Erythroblast (primary cell): ENCODE measurements at places on chromosomes 13 and 19.

GRCh38 chr19:41341669-41342490 is 11.8 kb downstream of the TGFB1 start:
- no peak for DNase-seq

DNA sequence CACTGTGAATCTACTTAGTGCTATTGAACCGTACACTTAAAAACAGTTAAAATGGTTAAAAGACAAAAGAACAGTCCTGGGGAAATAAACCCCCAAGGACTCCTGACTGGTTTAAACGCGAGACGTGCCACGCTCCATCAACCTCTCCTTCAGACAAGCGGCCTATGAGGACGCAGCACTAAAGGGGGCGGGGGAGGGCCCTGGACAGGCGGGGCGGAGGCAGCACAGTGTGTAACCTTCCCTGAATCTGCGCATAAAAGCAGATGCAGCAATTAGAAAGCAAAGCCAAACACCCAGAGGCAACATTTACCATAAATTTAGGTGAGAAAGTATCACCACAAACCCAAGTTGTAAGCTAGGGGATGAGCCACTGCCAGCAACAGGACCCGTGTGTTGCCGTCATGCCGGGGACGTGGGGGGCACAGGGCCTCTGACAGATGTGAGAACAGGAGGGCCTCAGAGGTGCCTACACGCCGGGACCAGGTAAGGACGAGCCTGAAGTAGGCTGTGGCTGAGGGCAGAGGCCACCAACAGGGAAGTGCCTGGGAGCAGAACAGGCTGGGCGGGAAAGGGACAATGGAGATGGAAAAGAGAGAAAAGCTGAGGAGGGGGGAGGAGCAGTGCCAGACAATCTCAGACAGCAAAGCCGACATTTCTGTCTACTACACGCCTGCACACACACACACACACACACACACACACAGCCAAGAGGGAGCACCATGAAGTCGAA is 15.3 kb upstream of the ADPRHL1 start:
- DNase-seq, result no peak

DNA sequence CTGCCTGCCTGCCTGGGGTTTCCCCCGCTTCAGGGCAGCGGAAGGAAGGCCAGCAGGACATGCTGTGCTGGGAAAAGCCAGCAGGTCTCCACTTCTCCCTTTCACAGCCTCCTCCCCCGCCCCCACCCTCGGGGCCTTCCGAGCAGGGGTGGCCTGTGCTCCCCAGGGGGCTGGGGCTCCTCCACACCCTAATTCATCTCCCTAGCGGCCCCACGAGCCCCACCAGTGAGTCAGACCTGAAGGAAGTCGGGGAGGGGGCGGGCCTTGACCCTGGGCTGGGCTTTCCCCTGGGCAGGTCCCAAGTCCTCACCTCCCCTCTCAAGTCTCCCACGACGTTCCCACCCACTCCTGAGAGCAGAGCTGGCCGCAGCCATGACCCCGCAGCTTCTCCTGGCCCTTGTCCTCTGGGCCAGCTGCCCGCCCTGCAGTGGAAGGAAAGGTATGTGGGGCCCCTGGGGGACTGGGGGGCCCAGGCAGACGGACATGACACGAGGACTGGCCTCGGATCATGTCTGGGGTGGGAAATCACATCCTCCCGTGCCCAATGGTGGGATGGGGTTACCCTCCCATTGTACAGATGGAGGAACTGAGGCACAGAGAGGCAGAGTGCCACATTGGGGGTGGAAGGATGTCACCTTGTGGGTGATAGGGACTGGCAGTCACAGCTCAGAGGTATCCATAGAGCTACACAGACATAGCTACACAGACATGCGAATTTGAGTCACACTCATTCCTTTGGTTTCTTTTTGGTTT is at the start of gene EBI3:
Gene EBI3 (plus strand): TSS at position 345 of the 753 bp plus-strand sequence. CDS start 28 bp downstream, at position 373.
- no peak for DNase-seq

- no peak for DNase-seq
Observed at GRCh38 chr19:55650126-55650557, 2.1 kb downstream of the CCDC106 start.

- no peak for DNase-seq
Observed at GRCh38 chr19:7883105-7883504, 5.2 kb upstream of the LRRC8E start.

GRCh38 chr19:41233748-41234240 is 14.8 kb downstream of the AXL start:
- DNase-seq, result no peak

DNA sequence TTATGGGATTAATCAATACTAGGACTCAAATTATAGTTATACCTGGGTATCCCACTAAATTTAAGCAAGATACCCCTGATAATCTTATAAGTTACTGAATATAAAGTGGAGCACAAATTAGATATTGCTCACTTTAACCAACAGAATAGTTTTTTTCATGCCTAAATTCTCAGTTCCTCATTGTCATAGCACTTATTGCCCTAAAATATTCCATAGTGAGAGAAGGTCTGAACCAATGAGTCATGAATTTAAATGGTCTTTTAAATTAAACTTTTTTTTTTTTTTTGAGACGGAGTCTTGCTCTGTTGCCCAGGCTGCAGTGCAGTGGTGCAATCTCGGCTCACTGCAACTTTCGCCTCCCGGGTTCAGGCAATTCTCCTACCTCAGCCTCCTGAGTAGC is 42.4 kb downstream of the ZNF136 start:
- DNase-seq, result no peak

GRCh38 chr19:6720369-6721137 is at the start of gene C3:
C3 (minus strand) TSS chr19:6720650; CDS start chr19:6720589, 61 bp downstream.
- DNase-seq, result no peak
